Stimulated activated CD8-positive, alpha-beta memory T cell treated with anti-CD3 and anti-CD28 coated beads, Interleukin-7, amount 100 ng/mL, for 1 hour (primary cell): ENCODE measurements at places on chromosomes 1 and 21.
A peak's percentile ranks its signal among the peaks of the same experiment; 100 is the strongest.

DNA sequence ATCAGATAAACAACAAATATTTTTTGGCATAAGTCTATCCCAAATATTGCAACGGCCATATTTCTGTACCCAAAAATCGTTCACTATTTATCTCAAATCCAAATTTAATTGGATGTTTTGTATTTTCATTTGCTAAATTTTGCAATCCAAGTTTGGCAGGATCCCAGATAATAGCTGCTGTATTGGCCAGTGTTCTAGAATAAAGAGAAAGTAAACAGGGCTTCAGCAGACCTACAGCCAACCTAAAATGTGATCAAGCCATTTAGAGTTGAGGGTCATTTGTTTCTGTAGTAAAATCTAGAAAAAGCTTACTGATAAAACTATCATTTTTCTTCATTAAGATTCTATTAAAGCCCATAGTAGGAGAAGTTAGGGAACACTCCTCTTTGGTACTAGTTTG, 506.6 kb upstream of the PTBP2 start:
- no peak for DNase-seq

- no peak for DNase-seq
Observed at GRCh38 chr1:176101951-176102642, 105.0 kb downstream of the COP1 start.

GRCh38 chr1:153343040-153343681, 5.5 kb downstream of the PGLYRP4 start:
- no peak for DNase-seq

DNA sequence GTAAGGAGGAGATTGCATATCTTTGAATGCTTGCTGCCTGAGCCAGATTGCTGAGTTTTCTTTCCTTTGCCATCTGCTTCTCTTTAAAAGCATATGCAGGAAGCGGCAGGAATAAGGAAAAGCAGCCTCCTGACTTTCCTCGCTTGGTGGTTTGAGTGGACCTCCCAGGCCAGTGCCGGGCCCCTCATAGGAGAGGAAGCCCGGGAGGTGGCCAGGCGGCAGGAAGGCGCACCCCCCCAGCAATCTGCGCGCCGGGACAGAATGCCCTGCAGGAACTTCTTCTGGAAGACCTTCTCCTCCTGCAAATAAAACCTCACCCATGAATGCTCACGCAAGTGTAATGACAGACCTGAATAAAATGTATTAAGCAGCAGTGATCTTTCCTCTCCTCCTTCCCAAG, 1.5 kb downstream of the CORT start:
- no peak for DNase-seq

DNA sequence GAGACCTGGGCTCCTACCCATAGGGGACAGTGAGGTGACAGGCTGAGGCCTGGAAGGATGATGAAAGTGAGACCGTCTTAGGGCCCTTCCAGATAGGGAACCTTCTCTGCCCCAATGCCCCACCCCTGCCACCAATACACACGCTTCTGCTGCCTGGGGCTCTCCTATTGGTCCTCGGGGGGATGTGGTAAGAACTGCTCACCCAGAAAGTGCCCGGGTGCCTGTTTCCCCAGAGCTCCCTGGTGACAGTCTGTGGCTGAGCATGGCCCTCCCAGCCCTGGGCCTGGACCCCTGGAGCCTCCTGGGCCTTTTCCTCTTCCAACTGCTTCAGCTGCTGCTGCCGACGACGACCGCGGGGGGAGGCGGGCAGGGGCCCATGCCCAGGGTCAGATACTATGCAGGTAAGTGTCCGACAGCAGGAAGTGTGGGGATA, 948 bp downstream of the SEMA4A start:
- no peak for DNase-seq

DNA sequence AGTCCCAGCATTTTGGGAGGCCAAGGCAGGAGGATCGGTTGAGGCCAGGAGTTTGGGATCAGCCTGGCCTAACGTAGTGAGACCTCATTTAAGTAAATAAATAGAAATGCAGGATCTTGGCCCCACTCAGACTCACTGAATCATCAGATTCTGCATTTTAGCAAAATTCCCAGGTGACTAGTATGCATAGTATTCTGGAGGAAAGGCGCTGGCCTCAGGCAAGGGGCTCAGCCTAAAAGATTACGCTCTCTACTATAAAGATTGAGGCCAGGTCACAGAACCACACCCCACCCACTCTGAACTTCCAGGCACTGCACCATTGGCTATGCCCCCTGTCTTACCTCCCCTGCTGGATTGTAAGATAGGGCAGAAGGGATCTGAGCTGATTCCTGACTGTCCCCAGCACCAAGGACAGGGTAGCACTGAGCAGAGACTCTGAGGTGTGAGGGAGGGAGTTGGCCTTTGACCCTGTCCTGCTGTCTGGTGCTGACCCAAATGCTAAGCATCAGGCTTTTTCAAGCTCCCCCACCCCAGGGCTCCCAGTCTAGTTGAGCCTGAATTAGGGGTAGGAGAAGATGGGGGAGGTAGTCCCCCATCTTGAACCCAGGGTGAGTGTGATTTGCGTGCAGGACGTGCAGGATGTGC, 2.7 kb downstream of the FOXE3 start:
- DNase-seq = no peak

GRCh38 chr1:9835404-9835757, 11.6 kb upstream of the CLSTN1 start:
- no peak for DNase-seq

GRCh38 chr1:18007391-18008041, 100.1 kb upstream of the IGSF21 start:
- no peak for DNase-seq

DNA sequence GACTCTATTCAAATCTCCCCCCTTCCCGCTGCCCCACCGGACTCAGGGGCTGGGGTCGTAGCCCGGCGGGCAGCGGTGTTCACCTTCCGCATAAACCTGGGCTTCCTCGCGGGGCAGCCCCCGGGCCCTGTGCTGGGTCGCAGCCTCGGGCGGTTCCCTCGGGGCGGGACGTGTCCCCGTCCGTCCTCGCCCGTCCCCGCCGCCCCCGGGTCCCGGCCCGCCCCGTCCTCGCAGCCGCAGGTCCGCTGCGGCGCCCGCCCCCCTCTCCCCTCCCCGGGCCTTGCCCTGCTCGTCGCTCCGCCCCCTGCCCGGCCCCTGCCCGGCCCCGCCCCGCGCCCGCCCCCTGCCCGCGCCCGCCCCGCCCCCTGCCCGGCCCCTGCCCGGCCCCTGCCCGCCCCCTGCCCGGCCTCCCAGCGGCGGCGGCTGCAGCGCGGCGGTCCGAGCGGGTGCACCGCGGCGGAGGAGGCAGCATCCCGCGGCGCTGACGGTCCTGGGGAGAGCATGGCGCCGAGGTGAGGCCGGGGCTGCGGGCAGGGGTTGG, at the start of gene COL18A1:
COL18A1 (plus strand) TSS at position 436 of the 541 bp plus-strand sequence; CDS start at position 502, 66 bp downstream.
- no peak for DNase-seq

DNA sequence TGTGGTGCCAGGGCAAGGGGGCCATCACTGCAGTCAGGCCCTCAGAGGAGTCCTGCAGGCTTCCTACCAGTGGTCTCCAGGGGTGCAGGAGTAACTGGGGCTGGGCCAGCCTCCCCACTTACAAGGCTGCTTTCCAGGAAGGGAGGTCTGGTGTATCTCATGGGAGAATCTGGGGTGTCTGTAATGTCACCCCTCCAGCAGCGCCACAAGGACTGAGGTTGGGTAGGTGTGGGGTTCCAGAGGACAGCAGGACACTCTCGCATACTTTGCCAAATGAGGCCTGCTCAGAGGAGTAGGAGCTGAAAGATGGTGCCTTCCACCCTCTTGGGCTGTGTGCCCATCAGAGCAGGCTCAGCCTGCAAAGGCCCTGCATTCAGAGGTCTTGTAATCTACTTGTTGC, 46.9 kb downstream of the TNNT2 start:
- no peak for DNase-seq

- no peak for DNase-seq
Observed at GRCh38 chr1:62228136-62228882, 33.7 kb downstream of the L1TD1 start.

GRCh38 chr1:119787776-119788175, 19.1 kb upstream of the HMGCS2 start:
- no peak for DNase-seq

- no peak for DNase-seq
Observed at GRCh38 chr21:27021046-27021445, 54.2 kb upstream of the ADAMTS5 start.

DNA sequence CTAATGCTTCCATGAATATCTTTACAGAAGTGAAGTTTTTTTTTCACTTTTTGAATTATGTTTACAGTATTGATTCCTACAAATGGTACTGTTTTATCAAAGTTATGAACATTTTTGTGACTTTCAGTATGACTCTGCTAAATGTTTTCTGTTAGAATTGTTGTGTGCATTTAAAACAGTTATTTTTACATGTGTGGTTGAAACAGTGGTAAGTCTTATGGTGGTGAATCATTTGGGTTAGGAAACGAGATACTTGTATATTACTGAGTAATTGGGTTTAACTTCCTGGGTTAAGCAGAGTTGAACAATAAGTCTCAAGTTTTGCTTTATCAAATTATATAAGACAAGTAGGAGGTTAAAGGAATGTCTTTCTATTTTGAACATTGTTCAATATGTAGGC, 66.8 kb downstream of the VPS13D start:
- DNase-seq = no peak

- peak; percentile 52 for DNase-seq
Observed at GRCh38 chr1:205849619-205850355, at the start of gene PM20D1. Gene PM20D1, minus strand, starts transcription at chr1:205850132. Its CDS starts 60 bp downstream, at chr1:205850072.

GRCh38 chr1:96259399-96259798, 462.2 kb upstream of the PTBP2 start:
- no peak for DNase-seq

- no peak for DNase-seq
Observed at GRCh38 chr1:61498342-61498741, 226.6 kb downstream of the TM2D1 start.

DNA sequence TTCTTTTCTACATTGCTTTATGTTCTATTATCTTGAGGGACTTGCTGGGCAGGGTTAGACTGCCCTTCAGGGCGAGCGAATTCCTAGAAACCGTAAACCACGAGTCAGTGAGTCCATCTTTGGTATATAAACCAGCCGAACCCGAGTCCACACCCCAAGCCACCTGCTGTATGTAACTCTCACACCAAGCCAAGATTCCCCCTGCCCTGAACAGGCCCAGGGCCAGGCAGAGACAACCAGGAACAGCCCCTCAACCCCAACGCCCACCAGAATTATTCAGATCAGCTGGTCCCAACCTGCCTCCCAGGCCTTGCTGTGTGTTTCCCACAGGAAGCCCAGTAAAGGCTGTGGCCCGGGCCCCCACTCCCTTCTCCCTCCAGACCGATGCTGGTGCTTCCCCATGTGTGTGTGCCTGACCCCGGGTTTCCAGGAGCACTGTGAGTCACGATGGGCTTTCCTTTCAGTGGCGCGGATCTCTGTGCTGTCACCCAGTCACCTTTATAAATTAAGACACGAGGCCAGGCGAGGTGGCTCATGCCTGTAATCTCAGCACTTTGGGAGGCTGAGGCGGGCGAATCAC, 17.1 kb downstream of the KIF17 start:
- no peak for DNase-seq

GRCh38 chr1:232260861-232261260, 369.1 kb downstream of the SIPA1L2 start:
- no peak for DNase-seq

DNA sequence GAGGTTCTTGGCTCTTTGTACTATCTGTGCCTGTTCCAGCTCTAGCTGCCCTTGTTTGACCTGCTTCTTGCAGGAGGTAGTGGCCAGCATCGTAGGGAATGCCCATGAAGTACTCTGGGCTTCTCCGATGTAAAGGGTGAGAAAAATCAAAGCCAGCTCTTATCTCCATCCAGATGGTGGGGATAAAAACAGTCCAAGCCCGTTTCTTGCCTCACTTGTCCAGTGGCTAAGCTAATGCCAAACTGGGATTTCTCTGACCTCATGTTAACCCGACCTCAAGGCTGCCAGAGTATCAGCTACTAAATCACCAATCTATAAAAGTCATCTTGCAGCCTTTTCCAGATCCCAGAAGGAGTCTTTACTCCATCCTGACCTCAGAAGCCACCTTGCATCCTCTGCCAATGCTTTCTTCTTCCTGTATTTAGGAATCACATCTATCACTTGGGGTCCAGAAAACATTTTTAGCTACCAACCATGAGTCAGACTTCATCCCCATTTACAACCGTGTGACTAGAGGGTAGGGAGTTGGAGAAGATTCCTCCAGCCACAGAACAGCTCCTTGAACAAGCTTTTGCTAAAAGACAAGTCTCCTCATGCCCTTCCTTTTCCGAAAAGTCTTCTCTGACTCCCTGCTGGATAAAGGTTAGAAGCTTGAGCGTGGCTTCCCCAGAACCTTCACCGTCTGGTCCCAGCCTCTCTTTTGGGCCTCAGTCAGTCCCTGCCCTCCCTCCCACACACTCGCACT, 35.9 kb downstream of the KCNC4 start:
- no peak for DNase-seq

DNA sequence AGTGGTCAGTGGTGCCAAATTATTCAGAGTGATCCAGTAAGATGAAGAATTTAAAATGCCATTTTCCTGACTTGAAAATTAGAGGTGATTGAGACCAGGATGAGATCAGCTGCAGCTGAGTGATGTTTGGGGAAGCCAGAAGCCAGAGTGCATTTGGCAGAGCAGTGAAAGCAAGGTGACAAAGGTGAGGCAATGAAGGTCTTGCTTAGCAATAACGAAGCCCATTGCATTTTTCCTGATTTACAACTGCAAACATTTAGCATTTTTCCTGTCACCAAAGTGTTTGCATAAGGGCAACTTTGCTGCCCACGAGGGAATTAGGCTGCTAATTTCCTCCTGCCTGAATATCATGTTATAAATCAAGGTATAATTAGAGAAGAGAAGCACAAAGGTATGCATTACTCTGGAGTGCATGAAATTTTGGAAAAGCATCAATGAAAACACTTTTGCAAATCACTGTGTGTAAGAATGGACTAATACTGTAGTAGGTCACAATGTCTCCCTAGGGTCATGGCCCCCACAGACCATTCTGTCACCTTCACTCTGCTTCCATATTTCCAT, 188.2 kb upstream of the LYPLAL1 start:
- no peak for DNase-seq

- no peak for DNase-seq
Observed at GRCh38 chr1:248046536-248046935, at the start of gene OR2L3. Gene OR2L3, plus strand, starts transcription at chr1:248046836. Its CDS starts 13,846 bp downstream, at chr1:248060682.

- no peak for DNase-seq
Observed at GRCh38 chr1:217088521-217089284, 365.5 kb upstream of the ESRRG start.

DNA sequence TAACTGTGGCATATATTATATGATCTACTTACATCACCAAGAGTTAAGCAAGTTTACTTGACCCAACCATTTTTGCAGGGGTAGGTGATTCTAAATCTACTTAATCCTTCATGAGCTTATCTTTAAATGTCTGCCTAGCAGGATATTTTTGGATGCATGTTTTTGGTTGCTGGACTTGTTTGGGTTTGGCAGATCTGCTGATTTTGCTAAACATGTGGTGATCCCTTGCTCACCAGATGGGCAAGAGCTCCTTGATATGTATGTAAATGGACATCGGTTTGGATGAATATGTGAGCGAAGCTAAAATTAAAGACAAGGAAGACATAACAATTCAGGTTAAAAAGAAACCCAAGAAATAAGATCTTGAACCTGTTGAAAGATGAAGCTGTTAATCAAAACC, 36.7 kb downstream of the FMN2 start:
- DNase-seq = no peak

DNA sequence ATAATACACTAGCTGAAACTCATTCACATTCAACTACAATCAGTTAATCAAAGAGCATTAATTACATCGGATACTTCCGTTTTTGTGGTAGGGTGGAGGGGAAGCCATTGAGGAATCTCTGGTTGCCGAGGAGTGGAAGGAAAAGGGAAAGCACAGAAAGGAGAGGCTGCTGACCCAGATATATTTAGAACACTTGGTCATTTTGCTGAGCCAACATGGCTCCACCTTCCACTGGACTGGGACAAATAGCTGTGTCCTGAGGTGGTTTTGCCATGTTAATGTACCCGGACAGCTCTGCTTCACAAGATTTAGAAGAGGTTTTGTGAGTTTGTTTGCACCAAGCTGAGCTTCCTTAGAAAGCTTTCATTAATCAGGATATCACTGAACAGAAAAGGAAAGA, 26.2 kb downstream of the ASTN1 start:
- no peak for DNase-seq
